ENCODE measurements at places on chromosomes 13 and 19.

GRCh38 chr19:48738557-48739403 lies 1.6 kb downstream of the RASIP1 start:
- DNase-seq: peak; percentile 94

- no peak for DNase-seq
Measured at GRCh38 chr13:78147905-78148304, 229.3 kb upstream of the EDNRB start.

DNA sequence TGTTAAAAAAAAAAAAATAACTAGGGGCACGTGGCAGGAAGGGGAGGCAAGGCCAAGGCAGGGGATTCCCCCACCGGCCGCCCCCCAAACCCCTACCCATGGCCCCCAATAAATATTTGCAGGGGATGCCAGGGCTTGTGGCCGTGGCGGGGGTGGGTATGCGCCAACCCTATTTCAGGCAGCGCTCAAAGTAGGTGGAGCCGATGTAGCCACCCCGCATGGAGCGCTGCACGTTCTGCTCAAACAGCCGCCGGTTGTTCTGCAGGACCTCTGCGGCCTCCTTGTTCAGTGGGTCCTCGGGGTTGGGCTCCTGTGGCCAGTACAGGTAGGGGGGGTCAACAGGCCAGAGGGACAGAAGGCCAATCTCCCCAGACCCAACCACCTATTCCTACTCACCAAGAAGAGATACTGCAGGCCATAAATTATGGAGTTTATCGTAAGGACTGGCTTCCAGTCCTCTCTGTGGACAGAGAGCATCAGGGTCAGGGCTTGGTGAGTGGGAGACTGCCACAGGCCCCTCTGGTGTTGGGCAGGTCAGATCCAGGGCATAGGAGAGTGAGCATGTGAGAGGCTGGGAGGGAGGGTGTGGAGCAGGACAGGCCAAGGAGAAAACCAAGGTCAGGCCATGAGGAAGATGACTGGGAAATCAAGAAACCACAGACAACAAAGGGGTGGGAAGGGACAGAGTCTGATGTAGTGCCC lies 1.2 kb upstream of the CHMP2A start:
- peak; percentile 20 for DNase-seq

- peak; percentile 87 for DNase-seq
Measured at GRCh38 chr19:3375221-3376090, 9.1 kb downstream of the NFIC start.

- peak; percentile 38 for DNase-seq
Measured at GRCh38 chr19:2332341-2333026, 4.0 kb downstream of the SPPL2B start.

DNA sequence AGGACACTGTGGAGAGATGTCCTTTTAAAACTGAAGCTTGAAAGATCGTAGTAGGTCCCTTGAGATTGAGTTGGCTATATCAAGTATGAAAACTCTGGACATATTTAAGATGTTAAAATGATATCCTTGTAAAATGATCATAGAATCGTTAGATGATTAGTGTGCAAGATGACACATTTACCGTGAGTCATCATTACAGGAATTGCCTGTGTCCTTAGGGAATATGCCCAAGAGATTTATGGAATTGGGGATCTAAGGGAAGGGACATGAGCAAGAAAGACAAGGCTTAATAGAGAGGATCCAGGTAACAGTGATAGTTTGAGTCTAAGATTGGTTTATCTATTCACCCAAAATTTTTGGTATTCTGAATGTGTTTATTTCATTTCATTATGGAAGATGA lies 233.7 kb downstream of the GPC5 start:
- DNase-seq: no peak

- DNase-seq: no peak
Measured at GRCh38 chr19:18751571-18751970, 39.5 kb downstream of the COMP start.

DNA sequence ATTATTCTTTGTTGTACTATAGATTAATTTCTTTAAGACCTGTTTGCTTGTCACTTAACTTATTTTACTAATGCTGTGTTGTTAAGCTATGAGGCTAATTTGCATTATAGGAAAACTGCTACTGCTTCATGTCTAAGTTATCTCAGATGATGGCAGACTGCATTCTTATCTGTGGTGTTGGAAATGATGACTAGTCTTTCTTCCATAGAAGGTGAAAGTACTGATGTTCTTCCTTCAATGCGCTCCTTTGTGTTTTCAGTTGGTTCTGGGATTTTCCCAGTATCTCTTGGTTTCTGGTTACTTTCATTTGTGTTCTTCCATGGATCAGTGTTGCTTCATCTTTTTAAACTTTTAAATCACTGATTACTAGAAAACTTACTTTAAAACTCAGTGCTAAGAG lies 46.9 kb downstream of the TPP2 start:
- no peak for DNase-seq
